Endodermal cell (in vitro differentiated cells): ENCODE measurements at places on chromosomes 1 and 21. TPM values are rescaled to one million over a fixed set of nuclear protein-coding genes. Genes with fewer than 3 reads are reported as not detected.

ARMH1 gene
- total RNA-seq, result 3.9 and 4.0 TPM in 2 replicates

SLC1A7 gene
- 1.7 TPM in 2 replicates for total RNA-seq

AGMAT gene
- 4.2 and 4.4 TPM in 2 replicates for total RNA-seq

PPM1J gene
- total RNA-seq, result 3.1 TPM in 2 replicates

CYP4A11 gene
- 0.62 to 2.1 TPM in 2 of 3 replicates, not detected in the other for total RNA-seq

ZMYND12 gene
- 0.88 and 1.1 TPM in 2 replicates for total RNA-seq

COL11A1 gene
- 6.7 and 8.2 TPM in 2 replicates for total RNA-seq

KDF1 gene
- total RNA-seq, result 12.8 to 22.7 TPM (median 19.0 TPM) in 3 replicates

GRCh38 chr1:54126271-54126815 is 26.5 kb downstream of the CDCP2 start:
- DNase-seq, result no peak

GRCh38 chr1:203408486-203409481 is 57.9 kb upstream of the FMOD start:
- no peak for DNase-seq

DNA sequence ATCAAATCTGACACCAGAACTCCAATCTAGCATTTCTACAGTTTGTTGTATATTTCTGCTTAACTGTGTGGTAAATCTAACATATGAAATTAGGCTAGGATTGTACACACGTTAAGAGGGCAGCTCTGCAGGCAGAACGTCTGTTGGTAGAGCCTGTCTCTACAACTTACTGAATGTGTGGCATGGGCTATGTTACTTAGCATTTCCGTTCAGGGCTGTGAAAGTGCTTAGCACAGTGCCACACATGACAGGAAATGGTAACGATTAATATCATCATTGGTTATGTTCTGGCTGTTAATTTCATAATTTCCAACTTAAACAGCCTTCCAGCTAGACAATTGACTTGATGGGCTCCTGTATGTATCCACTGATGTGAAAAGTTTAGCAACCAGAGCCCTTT is 9.6 kb upstream of the C8B start:
- no peak for DNase-seq

GRCh38 chr1:147758379-147759100 is 1.9 kb downstream of the GJA5 start:
- no peak for DNase-seq

DNA sequence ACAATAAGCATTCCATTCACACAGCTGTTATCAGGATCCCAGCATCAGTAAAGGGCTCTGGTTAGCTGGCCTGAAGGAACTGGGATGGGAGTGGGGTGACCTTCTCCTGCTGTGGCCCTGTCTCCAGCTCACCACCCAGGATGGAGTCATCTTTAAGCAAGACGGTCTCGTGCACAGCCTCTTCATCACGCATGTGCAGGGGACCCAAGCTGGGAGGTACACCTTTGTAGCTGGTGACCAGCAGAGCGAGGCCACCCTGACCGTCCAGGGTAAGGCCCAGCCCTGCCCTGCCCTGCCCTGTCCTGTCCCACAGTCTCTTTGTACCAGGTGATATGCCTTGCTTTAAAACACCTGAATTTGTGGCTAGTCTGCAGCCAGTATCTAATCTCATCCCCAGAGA is 24.3 kb downstream of the IGFN1 start:
- DNase-seq, result peak; percentile 55

DNA sequence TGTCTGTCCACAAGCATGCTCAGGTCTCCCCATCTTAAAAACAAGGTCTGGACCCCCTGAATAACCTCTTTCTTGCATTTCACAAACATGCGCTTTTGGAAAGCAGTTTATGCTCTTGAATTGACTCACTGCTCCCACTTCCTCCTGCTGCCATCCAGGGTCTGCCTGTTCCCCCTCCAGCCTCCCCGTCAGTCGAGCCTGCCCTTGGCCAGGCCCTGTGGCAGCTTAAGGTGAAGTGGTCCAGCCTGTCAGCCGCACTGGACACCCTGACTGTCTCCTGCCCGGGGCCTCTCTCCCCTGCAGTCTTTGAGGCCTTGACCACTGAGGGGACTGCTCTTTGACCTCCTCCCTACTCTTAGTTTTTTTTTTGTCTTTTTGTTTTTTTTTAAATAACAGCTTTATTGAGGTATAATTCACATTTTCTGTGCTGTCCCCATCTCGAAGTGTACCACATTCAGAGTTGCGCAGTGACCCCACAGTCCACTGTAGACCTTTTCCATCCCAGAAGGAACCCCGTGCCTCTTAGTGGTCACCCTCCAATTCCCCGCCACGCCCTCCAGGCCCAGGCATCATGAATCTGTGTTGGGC is 18.3 kb downstream of the GPR137B start:
- no peak for DNase-seq

- DNase-seq, result peak; percentile 49
Observed at GRCh38 chr1:235105051-235106043, 23.3 kb downstream of the TOMM20 start.

GRCh38 chr1:167088746-167089417 is 1.3 kb downstream of the GPA33 start:
- peak; percentile 17 for DNase-seq

- DNase-seq, result no peak
Observed at GRCh38 chr1:154593390-154593789, 14.6 kb downstream of the ADAR start.

GRCh38 chr1:230781594-230781993 is 34.4 kb downstream of the CAPN9 start:
- DNase-seq, result no peak

- no peak for DNase-seq
Observed at GRCh38 chr21:32424191-32424535, 11.7 kb downstream of the EVA1C start.

- DNase-seq, result no peak
Observed at GRCh38 chr1:227763246-227764018, 28.2 kb downstream of the SNAP47 start.

GRCh38 chr1:44613941-44614340 is 60.3 kb downstream of the TMEM53 start:
- peak; percentile 64 for DNase-seq

DNA sequence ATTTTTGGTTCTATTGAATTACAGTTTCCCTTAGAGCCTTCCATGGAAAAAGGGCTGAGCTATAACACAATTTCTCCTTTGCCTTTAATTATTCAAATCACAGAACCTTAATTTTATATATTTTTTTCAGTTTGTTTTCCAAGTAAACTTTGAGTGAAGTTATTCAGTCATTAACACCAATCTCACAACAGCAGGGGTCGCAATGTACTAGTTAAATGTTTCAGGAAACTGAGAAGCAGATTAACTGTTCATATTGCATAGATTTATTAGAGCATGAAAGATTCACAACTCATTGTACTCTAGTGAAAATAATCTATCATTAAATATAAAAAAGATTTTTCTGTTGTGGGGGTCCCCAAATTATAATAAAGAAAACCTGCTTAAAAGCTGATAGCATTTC is 64.1 kb downstream of the KIFAP3 start:
- DNase-seq, result peak; percentile 49

- DNase-seq, result no peak
Observed at GRCh38 chr1:76944942-76945341, 77.7 kb downstream of the ST6GALNAC5 start.

DNA sequence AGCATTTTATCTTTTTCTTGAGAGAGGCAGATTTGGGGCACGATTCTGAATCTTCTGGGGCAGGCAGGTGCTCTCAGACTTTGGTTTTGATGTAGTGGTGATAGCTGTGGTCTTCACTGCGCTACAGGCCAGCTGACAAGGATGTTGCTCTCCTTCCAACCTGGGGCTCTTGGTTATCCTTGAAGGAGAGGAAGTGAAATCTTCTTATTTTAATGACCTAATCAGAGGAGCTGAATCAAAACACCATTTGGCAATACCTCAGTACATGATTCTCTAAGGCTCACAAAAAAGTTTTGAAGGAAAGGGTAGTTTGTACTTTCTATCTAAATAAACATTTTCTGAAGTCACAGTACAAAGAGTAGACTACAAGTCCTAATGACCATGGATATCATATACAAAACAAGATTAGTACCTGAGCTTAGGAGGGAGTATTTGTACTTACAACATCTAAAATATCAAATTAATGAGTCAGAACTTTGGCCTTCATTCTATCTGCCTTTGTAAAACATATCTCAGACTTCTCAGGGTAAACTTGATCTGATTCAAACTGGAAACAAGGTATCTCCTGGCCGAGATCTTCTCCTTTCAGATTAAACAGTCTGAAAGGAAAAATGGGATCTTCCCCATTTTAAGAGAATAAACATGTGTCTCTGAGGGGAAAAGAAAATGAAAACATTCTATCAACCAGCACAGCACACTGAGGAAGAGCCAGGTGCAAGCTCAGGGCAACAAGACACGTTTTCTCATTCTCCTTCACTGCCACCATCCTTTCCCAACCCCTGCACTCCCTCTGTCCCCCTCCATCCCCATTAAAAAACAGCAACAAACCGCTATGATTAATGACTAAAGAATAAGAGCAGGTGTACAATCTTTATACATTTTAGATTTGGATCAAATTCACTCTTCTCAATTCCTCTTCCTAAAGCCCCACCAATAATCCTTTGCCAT is 69.2 kb downstream of the SH3GLB1 start:
- no peak for DNase-seq

GRCh38 chr1:69671363-69672010 is 103.8 kb downstream of the LRRC7 start:
- DNase-seq, result no peak

DNA sequence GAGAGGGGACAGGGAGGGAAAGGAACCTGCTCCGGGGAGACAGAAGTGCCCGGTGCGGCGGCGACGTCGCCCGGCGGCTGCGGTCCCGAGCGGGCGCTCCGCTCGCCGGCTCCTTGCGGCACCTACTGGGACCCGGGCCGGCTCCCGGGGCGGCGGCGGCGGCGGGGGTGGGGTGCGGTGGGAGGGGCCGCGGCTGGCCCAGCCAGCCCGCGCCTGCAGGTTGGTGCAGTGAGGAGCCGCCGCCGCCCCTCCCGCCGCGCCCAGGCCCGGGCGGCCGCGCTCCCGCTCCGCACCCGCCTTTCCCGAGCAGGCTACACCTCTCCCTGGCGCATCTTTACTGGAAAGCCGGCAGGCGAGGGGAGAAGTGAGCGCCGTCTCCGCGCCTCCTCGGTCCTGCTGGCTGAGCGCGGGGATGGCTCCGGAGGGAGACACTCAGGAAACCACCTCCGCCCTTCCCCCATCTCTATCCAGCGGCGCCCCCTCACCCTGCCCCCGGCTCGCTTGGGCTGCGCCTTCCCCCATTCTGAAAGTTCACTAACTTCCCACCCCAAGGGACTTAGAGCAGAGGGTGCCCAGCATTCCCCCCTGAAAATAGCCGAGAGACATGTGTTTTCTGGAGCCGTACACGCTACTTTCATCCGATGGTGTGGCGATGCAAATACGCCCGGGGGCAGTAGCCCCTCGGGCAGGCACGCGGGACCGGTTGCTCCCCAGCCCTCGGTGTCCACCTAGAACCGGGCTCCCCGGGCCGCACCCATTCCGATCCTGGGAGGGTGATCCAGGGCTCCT is at the start of gene PLD5:
Gene PLD5, minus strand, starts transcription at position 127 of the 789 bp plus-strand sequence.
- peak; percentile 81 for DNase-seq

GRCh38 chr21:45016031-45016405 is 58.4 kb upstream of the ADARB1 start:
- no peak for DNase-seq
